ENCODE measurements at places on chromosomes 3 and 15.

DNA sequence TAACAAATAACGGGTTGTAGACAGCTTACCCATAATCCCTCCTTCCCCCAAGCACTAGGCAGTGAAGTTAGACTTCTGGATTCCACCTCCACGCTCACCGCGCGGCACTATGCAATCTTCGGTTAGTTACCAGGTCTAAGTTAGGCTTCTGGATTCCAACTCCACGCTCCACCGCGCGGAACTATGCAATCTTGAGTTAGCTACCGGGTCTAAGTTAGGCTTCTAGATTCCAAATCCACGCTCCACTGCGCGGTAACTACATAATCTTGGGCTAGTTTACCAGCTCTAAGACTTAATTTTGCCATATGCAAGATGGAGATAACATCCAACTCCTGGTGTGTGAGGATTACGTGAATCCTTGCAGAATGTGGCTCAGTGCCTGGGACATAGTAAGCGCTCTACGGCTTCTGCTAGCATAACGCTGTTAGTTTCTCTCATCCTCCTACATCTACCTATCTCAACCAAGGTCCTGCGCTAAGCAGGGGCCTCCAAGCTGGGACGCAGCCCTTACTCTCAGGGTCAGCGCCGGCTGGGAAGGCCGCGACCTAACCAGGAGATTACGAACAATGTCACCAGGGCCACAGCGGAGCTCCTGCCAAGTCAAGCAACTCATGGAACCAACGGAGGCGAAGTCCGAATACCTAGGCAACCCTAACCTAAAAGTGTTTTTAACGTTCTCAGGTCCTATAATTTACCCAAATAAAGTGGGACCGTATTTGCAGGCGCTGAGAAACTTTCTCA, 497 bp upstream of the RPLP1 start:
- no peak for DNase-seq

DNA sequence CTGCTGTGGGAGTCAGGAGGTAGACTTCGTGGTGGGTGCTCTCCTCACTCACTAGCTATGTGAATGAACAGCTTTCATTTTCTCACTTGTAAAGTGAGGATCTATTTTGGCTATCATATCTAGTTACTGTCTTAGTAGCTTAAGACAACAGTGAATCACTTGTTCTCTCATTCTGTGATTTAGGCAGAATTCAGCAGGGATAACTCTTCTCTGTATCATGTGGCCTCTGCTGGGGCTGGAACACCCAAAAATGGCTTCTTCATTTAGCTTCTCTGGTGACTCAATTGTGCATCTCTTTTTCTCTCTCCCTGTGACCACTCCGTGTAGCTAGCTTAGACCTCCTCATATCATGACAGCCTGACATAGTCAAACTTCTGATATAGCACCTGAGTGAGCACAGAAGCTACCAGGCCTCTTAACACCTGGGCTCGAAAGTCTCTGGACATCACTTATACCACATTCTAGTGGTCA, 68.4 kb downstream of the BFSP2 start:
- DNase-seq, result no peak

DNA sequence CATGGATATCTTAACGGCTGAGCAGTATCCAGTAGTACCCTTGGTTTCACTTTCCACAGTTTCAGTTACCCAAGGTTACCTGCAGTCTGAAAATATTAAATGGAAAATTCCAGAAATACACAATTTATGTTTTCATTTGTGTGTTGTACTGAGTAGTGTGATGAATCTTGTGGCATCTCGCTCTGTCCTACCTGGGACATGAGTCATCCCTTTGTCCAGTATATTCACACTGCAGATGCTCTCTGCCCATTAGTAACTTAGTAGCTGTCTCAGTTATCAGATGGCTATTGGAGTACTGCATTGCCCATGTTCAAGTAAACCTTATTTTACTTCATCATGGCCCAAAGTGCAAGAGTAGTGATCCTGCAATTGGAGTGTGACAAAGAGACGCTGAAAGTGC, 26.1 kb downstream of the GASK1A start:
- DNase-seq, result no peak

- no peak for DNase-seq
Measured at GRCh38 chr3:63295356-63295755, 17.2 kb downstream of the SYNPR start.

DNA sequence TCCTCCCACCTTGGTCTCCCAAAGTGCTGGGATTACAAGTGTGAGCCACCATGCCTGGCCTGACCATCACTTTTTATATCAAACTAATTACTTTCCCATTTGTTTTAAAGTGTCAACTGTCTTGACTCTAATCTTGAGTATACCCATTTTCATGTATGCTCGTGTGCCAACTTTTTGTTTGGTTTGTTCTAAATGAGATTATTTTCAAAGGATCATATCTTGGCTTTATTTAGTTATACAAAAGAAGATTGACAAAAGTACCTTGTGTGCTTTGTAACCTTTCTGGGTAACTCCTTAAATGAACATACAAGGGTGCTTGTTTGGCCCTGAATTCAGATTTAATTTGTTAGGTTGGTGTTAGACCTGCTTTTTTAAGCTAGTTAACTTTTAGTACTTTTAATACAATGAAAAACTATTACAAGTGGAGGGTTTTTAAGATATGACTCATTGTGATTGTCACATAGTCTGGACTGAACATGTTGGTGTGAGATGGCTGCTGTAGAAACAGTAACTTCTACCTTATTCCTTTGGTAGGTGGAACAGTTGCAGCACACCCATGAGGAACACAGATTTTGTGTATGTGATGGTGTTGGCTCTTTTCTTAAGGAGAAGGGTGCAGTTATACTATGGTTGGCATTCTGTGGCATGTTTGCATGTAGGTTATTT, 10.7 kb downstream of the KIF23 start:
- no peak for DNase-seq

DNA sequence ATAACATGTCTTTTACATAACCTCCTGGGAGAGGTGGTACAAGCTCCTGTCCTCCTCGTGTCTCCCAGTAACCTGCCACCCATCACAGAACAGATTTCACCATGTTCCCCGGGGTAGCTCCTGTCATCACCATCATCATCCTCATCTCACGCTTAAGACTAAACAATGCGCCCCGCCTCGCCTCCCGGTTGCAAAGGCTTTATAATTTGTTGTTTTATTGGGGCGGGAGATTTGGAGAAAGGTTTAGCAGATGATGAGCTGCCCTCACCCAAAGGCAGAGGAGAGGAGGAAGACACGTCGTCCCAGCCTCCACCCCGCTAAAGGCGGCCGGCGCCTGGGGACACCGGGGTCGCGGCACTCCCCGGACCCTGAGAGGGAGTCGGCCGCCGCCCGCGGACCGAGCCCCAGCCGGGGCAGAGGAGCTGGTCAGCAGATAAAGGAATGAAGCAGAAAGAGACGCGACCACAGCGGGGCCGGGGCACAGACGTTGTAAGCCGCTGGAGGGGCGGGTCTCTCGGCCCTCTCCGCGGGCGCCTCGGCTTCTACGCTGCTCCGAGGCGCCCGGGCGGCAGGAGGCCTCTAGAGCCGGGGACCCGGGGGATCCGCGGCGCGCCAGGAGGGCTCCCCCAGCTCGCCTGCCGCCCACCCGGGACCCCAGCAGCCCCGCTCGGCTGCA, 589 bp downstream of the HERC1 start:
- DNase-seq, result peak; percentile 19

GRCh38 chr3:38404286-38404685, 49.4 kb upstream of the ACVR2B start:
- DNase-seq, result no peak

DNA sequence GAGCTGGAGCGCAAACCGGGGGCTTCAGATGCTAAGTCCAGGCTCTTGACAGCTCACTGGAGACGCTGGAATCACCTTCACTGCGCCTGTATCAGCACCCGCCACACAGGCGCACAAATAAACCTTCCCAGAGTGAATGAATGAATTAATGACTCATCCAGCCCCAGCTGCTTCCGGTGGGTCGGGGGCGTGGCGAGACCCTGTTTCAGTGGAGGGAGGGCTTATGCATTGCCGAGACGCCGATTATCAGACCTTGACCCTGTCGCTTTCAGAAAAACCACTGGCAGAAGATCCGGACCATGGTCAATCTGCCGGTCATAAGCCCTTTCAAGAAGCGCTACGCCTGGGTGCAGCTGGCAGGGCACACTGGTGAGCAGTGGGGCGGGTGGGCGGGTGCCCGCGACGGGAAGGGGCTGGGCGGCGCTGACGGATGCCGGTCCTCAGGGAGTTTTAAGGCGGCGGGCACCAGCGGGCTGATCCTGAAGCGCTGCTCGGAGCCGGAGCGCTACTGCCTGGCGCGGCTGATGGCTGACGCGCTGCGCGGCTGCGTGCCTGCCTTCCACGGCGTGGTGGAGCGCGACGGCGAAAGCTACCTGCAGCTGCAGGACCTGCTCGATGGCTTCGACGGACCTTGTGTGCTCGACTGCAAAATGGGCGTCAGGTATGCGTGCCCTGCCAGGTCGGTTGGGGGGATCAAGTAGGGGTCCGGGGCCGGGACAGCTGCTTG, 7.7 kb downstream of the ITPKA start:
- DNase-seq, result peak; percentile 41

DNA sequence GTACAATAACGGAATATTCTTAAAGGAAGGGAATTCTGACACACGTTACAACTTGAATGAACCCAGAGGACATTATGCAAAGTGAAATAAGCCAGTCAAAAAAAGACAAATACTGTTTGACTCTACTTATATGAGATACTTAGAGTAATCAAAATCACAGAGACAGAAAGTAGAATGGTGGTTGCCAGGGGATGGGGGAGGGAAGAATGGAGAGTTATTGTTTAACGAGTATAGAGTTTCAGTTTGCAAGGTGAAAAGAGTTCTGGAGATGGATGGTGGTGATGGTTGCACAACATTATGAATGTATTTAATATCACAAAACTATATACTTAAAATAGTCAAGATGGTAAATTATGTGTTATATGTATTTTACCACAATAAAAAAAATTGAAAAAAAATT, 112.9 kb upstream of the ARHGEF3 start:
- DNase-seq, result no peak

DNA sequence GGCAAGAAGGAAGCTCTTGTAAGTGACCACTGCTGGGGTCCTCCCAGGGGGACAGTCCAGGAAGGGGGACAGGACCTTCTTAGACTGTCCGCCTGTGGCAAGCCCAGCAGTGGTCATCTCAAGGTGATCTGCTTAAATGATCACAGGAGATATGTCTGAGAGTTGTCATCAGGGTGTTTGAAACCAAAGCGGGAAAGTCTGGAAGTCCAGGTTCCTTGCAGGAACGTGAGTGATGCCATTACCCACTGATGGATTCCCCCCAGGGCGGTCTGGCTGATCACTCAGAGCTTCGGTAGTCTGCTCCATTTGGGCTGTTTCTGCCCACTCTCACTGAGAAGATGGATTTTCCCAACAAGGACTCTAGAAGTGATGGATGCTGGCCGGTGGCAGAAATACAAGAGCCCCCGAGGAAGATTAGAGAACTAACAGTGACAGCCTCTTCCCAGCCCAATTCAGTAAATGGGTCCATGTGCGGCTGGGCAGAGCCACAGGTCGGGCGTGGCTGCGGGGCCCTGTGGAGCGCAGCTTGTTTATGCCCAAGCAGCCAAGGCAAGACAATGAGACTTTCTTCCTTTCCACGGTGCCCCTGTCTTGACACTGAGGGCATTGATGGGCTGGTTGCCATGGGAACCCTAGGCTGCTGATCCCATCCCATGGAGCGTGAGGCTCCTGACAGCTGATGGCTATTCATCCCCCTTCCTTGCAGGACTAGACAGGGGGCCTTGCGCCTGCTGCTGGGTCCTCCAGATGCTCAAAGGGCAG, 9.5 kb downstream of the PCSK6 start:
- no peak for DNase-seq

DNA sequence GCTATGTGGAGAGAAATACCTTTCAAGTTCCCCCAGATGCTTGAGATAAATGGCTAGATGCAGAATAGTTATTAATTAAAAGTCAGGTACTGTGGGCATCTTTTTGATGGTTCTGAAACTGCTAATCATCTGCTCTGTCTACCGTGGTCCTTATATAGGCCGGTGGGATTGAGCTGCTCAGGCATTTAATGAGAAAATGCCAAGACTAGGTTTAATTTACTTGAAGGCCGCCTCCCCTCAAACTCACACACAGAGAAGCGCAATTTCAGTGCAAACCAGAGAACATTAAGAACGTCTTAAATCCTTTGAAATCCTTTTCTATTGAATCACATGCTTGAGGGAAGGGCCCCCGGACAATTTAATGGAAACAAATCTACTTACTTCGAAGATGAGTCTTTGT, 136.4 kb upstream of the CRBN start:
- DNase-seq, result no peak

DNA sequence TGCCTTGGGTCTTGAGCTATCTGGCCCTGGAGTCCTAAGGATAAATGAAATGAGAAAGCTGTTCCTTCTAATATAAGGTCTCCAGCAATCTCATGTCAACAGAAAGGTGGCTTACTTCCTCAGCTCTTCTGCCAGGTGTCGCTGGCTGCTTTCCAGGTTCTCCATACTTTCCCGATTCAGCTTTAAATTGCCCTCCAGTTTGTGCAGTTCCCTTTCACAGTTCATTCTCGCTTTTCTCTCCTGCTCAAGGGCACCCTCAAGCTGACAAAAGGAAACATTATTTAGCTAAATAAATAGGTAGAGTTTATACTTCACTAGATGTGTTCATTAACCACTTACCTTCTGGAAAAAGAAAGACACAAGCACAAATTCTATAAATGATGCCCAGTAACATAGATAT, 73.0 kb downstream of the MYH15 start:
- DNase-seq, result no peak

DNA sequence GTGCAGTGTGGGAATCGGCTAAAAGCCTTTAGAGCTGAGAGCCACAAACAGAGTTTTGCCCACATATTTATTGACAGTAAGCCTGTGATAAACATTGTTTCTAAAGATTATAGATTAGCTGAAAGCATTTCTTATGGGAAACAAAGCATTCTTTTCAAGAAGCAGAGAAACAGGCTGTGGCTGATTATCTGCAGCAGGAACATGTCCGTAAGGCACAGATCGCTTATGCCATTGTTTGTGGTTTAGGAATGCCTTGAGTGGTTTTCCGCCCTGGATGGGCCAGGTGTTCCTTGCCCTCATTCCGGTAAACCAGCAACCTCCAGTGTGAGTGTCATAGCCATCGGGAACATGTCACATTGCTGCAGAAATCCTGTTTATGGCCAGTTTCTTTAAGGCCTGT, 12.5 kb downstream of the XYLB start:
- no peak for DNase-seq

- no peak for DNase-seq
Measured at GRCh38 chr3:177340243-177340830, 143.1 kb upstream of the TBL1XR1 start.

- DNase-seq, result no peak
Measured at GRCh38 chr3:69292959-69293574, 92.8 kb downstream of the FRMD4B start.

GRCh38 chr3:69009559-69010410, 3.7 kb downstream of the EOGT start:
- no peak for DNase-seq

DNA sequence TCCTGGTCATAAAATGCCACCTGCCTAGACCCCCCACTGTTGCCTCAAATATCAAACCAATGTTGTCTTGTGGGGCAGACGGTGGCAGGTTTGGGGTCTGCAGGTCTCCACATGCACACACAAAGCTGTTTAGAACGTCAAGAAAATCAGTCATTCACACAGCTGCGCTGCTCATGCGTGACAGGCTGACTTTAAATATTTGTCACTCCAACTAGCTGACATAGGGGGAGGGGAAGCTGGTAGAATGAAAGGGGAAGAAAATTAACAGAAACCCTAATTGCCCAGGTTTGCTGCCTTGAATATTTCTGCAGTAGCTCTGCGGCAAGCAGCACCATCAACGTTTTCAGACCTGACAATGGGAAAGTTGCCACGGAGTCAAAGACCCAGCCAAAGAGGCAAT, 201.8 kb downstream of the ABHD5 start:
- DNase-seq, result no peak

GRCh38 chr3:130636480-130637234, 110.0 kb downstream of the PIK3R4 start:
- DNase-seq, result no peak

GRCh38 chr15:69265347-69265955, 33.3 kb upstream of the PAQR5 start:
- no peak for DNase-seq

All from stimulated activated CD4-positive, alpha-beta T cell treated with anti-CD3 and anti-CD28 coated beads, Interleukin-2, amount 100 ng/mL, for 48 hours (primary cell).